NCI-H1048 (cell line): ENCODE measurements at places on chromosomes 3 and 15.

GRCh38 chr3:102165367-102165766 lies 269.4 kb upstream of the ZPLD1 start:
- no peak for DNase-seq

GRCh38 chr3:47577583-47578118 lies 1.0 kb downstream of the CSPG5 start:
- no peak for DNase-seq

DNA sequence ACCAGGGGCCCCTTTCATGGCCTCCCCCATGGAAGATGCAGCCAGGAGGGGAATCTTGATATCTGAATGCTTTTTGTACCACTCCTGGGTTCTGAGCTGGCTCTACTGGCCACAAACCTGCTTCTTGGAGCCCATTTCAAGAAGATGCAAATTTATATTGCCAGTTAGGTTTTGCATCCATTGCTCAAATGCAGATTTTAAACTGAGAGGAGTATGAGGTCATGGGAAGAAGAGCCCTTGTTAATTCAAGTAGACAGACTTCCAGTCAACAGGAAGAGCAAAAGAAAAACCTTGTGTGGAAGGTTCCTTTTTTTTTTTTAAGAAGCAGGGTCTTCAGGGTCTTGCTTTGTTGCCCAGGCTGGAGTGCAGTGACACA lies 133.5 kb downstream of the PDZRN3 start:
- no peak for DNase-seq

DNA sequence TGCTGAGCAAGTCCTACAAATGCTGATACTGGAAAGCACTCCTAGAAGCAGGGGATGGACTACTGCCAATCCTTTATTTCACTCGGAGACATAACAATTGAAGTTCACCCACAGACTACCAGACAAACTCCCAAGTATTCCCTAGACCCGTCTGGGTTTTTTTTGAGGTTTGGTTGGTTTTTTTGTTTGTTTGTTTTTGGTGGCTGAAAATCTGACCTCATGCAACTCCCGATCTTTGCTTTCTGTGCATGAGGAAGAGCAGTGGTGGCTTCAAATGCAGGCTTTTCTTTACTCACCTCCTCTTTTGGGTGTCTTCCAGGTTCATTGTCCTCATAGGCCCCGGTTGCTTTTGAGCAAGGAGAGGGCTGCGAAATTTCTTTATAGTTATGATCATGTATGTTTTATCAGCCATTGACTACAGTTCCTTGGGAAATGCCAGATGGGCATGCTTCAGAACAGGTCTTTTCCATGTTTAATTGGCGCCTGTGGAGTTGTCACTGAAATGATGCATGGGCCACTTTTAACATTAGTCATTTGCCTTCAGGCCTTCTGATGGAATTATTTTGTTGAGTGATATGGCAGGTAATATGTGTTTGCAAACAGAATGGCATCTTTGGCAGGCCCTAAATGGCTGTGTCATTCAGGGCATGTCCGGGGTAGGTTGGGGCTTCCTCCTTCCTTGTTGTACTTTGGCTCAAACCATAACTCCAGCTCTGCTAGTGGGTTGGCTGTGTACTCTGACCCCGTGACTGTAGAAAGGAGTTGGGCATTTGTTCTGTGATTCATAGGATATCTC lies 81.3 kb upstream of the ZBED2 start:
- DNase-seq, result no peak

DNA sequence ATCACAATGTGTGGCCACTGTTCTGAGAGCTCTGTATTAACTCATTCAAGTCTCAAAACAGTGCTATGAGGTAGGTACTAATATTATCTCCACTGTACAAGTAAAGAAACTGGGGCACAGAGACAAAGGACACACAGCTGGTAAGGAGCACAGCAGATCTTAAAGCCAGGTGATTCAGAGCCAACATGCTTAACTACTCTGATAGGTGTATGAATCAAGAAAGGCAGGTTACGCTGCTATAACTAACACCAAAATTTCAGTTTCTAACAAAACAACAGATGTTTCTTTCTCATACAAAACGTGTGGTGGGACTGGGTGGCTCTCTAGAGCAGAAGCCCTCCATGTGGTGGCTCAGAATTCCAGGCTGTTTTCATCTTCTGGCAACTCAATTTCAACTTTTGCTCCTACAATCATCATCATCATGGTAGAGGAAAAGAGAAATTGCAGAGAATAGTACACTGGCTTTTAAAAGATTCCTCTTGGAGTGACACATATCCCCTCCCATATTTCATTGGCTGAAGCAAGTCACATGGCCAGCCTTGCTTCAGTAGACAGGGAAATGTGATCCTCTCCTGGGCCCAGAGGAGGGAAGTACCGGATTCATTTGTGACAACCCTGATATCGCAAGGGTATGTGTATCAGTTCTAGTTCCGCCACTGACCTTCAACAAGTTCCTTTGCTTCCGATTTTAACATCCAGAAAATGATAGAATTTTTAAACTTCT lies 126.2 kb upstream of the PTX3 start:
- no peak for DNase-seq
